Head of caudate nucleus (tissue), 42 donors: ENCODE measurements at places on chromosomes 5 and 9.

DNA sequence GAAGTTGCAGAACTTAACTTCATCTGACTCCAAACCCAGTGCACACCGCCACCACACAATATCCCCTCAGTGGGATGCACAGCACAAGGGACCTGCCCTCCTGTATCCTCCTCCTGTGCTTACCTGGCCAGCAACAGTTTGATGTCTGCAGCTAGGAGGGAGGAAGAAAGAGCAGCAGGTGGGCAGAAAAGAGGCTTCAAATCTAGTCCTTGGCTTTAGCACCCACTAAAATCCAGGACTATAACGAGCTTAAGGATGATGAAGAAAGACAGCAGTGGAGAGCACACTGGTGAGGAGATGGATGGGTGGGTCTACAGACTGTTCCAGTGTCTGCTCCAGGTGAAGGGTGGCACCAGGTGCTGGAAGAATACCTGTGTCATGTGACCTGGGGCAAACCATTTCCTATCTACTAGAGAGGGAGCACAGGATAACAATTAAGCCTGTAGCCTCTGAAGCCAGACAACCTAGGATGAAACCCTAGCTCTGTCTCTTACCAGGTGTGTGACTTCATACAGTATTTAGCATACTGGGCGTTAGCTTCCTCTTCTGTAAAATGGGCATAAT lies 100.0 kb downstream of the SH3TC2 start:
- no peak for DNase-seq

GRCh38 chr5:160480652-160481051 lies 59.0 kb downstream of the PTTG1 start:
- DNase-seq = no peak

- no peak for DNase-seq
These were observed 4.2 kb downstream of the DHX29 start for GRCh38 chr5:55303238-55303690.

DNA sequence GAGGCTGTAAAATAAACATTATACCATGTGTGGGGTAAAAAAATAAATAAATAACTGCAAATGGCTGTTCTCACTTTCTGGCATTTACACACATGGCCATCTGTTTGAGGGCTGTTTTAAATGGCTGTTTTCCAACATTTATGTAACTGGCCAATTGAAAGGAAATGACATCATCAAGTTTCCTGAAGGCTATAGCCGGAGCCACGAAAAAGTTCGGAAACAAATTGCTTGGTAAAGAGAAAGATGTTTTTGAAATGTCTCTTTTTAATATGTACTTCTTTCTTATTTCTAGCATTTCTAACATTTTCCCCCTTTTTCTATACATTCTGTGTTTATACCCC lies 95.4 kb upstream of the DAB2 start:
- DNase-seq = no peak

DNA sequence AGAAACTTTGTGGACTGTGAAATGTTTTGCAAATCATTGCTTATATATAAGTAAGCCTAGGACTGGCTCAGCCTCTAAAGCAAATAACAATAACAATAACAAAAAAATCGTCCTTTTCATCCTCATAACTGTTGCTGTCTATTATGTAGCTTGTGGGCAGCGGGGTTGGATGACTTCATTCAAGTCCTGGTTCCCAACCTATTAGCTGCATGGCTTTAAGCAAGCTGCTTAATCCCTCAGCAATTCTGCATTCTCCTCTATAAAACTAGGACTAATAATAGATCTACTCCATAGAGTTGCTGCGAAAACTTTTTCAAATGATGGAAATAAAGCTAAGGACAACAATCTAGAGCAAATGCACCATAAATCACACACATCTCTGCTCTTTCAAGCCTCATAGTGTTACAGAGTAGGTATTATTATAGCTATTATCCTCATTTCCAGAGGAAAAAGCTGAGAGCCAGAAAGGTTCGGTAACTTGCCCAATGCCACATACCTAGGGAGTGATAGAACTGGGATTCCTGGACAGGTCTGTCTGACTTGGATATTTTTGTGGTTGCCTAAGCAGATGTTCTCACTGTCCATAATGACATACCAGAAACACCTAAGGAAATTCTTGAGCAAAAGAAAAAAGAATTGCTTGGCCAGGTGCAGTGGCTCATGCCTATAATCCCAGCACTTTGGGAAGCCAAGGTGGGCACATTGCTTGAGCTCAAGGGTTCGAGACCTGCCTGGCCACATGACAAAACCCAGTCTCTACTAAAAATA lies 98.8 kb upstream of the ADRA1B start:
- DNase-seq = no peak

- DNase-seq = no peak
These were observed 13.0 kb downstream of the BHMT start for GRCh38 chr5:79124607-79125006.

DNA sequence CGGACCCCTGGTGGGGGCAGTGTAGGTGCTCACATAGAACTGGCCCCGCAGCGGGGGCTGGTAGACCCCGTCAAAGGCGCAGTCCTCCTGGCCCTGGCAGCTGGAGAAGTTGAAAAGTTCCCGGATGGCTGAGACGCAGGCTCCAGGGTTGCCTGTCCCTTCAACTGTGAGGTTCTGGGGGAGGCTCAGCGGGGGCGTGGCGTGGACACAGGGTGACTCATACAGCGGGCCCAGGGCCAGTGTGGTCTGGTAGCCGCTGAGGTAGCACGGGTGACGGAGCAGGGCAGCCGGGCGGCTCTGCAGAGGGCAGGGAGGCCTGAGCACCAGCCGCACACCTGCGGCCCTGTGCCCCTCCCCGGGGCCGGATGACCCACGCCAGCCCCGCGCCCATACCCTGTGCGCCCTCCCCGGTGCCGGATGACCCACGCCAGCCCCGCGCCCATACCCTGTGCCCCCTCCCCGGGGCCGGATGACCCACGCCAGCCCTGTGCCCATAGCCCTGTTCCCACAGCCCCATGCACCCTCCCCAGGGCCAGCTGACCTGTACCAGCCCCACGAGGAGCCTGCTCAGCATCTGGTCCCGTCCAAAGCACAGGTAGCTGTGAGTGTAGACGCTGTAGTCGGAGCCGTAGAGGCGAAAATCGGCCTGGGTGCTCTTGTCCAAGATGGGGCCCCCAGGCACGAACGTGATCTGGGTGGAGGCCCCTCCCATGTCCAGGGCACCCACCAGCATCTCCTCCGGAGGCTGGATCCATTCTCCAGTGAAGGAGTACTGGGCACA lies 5.0 kb downstream of the ENTPD8 start:
- no peak for DNase-seq

DNA sequence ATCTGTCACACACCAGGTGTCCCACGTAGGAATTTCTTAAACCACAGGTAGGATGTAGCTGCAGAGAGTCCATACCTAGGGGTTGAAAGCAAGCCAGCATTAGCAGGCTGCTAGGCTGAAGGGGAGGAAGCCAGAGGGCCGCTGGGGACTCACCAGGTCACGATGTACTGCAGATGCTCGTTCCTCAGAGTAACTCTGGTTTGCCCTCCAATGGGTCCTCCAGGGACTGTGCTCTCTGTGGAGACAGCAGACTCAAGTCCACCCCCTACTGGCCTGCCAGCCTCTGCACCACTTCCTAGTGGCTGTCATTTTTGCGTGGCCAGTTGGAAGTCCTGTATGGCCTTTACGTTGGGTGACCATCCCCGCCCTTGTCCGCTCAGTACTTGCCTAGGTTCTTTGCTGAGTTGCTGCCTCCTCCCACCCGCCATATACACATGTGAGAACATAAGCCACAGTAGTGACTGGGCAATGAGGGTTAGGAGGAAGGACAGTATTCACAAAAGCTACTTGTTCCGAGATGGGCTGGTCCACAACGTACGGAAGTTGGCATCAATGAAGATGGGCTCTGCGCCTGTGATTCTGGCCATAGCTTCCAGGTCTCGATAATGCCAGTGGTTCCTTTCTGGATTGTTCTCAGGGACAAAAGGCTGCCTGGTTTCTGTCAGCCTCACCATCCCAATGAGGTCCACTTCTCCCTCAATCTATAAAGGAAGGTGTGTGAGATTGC lies 4.1 kb downstream of the RPL7A start:
- no peak for DNase-seq

- DNase-seq = no peak
These were observed 2125.4 kb upstream of the WWC1 start for GRCh38 chr5:166166071-166166470.

DNA sequence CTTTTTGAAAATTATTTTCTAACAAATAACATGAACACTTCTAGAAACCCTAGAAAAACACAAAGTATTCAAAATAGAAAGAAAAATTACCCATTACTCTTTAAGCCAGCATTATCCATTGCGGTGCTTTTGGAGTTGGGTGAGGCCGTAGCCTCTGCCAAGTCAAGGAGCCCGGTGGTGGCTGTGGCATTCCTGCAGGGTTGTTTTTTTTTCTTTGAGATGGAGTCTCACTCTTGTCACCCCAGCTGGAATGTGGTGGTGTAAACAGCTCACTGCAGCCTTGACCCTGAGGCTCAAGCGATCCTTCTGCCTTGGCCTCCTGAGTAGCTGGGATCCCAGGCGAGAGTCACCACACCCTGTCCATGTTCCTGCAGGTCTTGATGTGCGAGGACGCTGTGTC lies 8.2 kb upstream of the AHRR start:
- no peak for DNase-seq

- DNase-seq = no peak
These were observed 71.1 kb upstream of the FRRS1L start for GRCh38 chr9:109238125-109238524.

DNA sequence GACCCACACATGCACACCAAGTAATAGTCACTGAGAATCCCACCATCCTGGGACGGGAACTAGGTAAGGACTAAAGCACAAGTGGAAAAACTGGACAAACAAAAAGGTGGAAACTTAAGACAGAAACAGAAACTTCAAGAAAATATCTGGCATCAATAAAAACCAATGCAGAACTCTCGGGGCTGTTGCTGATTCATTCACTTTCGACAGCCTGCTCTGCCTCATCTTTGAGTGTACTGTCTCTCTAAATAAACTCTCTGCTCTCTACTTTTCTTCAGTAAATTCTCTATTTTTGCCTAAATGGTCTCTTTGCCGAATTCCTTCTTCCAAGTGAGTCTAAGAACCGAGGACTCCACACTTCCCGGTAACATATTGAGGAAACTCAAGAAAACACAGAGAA lies 116.9 kb downstream of the CDH9 start:
- no peak for DNase-seq

- DNase-seq = peak; percentile 2
These were observed 16.0 kb downstream of the TEK start for GRCh38 chr9:27125030-27125429.

GRCh38 chr9:112551641-112552040 lies 65.0 kb downstream of the KIAA1958 start:
- no peak for DNase-seq

DNA sequence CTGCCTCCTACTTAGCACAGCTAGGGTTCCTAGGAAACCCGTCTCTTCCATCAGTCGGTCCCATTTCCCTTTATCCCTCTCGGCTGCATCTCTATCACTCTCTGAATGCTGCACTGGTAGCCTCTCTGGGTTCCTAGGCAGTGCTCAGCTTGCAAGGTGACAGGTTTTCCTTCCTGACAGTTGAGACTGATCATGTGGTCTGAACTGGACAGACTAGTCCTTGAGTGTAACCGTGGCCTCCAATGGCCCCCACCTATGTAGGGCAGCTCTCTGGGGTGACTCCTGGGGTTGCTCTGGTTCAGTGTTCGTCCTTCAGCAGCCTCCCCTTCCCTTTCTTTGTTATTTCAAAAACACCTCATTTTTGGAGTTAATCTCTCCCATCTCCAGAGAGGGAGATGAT lies 3.8 kb downstream of the TMEM8B start:
- no peak for DNase-seq

- DNase-seq = no peak
These were observed 254.8 kb upstream of the PPP1R2B start for GRCh38 chr5:156595132-156595787.

DNA sequence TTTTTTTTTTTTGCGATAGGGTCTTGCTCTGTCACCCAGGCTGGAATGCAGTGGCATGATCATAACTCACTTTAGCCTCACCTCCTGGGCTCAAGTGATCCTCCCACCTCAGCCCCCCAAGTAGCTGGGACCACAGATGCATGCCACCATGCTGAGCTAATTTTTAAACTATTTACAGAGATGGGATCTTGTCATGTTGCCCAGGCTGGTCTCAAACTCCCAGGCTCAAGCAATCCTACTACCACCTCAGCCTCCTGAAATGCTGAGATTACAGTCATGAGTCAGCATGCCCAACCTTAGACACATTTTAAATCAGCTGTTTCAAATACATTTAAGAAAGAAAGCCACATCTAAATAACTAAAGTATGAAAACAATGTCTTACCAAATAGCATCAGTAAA lies 439.0 kb downstream of the EBF1 start:
- DNase-seq = no peak

DNA sequence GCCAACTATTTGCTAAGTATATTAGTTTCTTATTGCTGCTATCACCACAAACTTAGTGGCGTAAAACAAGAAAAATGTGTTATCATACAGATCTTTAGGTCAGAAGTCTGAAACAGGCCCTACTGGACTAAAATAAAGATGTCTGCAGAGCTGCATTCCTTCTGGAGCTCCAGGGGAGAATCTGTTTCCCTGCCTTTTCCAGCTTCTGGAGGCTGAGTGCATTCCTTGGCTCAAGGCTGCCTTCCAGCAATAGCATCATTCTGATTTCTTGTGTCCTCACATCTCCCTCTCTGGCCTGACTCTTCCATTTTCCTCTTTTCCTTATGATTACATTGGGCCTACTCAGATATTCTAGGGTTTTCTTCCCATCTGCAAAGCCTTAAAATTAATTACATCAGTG lies 15.9 kb downstream of the MAN2A1 start:
- DNase-seq = no peak

- DNase-seq = peak; percentile 80
These were observed 104.9 kb downstream of the CFAP90 start for GRCh38 chr5:7745882-7746610.

GRCh38 chr9:135533674-135534073 lies 12.3 kb upstream of the OBP2A start:
- no peak for DNase-seq

DNA sequence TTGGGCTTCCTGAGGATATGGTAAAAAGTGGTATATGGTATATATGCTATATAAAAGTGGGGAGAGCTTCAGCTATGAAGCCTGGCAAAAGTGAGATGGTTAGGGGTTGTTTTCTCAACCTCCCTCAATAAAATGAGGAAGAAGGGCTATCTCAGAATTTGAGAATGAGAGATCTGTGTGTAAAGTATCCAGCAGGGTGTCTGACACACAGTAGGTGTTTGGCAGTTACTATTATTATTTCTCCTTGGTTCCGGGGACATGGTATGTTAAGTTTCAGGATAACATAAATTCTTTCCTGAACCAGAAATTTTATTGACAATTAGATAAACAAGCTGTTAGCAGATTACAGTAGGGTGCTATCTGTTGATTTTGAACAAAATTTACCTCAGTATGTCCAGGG lies 94.1 kb downstream of the DENND1A start:
- no peak for DNase-seq

- DNase-seq = no peak
These were observed 37.6 kb upstream of the TRMT10B start for GRCh38 chr9:37715991-37716505.

GRCh38 chr9:134399435-134400056 lies 73.3 kb downstream of the RXRA start:
- no peak for DNase-seq

GRCh38 chr9:35102465-35102768 lies 514 bp downstream of the STOML2 start:
- no peak for DNase-seq
